ENCODE measurements at places on chromosomes 2 and 18.

DNA sequence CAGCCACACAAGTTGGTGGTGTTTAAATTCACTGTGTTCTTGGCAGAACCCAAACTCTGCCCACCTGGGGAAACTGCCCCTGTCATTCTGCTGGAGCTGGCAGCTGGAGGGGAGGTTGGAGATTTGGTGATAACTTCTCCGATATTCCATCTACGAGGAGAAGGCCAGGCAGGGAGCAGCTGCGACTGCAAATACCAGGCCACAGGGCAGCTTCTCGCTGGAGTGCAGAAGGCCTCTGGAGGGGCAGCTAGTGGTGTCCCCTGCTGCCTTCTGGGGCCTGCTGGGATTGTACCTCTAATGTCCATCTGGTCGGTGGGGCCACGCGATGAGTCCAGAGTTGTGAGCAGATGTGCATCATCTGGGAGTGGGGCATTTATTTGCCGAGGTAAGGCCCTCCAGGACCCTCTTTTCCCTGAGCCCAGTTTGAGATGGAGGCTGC lies 98.9 kb downstream of the ACKR3 start:
- DNase-seq, result no peak

GRCh38 chr2:144675331-144675730 lies 155.4 kb upstream of the ZEB2 start:
- DNase-seq, result no peak

DNA sequence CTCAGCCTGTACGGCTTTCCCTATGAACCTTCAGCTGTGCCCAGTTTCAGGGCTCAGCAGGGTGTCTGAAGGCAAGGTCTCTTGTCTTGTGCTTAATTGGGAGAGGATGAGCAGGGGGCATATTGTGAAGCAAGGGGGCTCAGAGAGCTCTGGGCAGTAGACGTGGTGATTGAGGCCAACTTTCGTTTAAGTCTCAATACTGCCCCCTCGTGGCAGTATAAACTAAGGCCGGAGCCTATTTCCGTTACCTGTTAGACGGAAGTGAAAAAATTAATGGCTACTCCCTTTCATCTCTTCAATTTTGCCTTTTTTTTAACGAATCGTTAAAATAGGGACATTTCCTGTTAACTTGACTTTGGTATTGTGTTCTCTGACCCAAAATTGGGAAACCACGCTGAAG lies 193.4 kb downstream of the TDRD15 start:
- no peak for DNase-seq

GRCh38 chr2:109355192-109355843 lies 226.3 kb downstream of the SH3RF3 start:
- no peak for DNase-seq

DNA sequence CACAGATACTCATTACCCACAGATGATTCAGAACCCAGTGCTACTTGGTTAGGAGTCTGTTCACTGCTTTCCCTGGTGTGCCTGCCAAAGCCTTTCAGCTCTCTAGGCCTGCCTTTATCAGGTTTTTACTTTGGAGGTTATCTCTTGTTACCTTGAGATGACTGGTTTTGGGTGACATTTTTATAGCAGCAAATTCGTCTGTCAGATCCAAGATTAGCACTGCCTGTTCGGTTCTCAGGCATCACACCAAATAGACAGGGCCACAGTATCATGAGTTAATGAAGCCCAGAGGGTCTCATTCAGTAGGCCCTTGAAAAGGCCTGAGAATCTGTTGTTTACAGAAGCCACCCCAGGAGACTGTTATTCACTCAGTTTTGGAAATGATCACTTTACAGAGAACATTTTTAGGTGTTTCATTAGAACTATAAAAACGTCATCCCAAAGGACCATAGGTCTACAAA lies 121.2 kb downstream of the OSBPL6 start:
- no peak for DNase-seq

DNA sequence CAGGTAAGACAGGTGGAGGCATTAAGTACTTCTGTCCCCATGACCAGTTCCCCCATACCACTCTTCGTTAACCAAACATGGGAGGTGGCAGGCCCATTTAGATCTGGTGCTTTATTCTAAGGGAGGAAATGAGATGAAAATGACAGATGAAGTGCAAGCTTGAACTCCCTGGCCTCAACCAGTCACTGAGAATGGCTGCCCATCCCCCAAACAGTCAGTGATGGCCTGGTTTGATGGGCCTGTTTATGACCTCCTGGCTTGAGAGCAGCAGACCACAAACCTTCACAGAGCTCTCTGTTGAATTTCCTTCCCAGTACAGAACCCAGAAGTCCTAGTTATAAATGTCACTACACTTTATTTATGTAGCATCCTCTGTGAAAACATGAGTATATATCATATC lies 31.1 kb downstream of the EPAS1 start:
- DNase-seq, result no peak

DNA sequence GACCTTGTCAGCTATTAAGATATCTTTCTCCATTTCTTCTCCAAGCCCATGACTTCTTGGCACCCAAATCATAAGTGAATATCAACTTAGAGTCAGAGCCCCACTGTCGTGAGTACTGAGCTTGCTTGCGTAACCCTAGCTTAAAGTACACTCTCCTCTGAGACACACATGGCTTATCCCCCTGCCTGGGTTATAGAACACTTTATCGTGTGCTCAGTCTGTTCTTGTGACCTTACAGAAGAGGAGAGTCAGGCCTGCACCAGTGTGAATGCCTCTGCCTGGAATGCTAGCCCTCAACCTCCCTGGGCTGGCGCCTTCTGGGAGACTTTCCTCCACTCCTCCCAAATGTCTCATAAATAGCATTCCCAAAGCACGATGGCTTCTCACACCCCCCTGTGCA lies 79.3 kb downstream of the CEP192 start:
- DNase-seq, result no peak

DNA sequence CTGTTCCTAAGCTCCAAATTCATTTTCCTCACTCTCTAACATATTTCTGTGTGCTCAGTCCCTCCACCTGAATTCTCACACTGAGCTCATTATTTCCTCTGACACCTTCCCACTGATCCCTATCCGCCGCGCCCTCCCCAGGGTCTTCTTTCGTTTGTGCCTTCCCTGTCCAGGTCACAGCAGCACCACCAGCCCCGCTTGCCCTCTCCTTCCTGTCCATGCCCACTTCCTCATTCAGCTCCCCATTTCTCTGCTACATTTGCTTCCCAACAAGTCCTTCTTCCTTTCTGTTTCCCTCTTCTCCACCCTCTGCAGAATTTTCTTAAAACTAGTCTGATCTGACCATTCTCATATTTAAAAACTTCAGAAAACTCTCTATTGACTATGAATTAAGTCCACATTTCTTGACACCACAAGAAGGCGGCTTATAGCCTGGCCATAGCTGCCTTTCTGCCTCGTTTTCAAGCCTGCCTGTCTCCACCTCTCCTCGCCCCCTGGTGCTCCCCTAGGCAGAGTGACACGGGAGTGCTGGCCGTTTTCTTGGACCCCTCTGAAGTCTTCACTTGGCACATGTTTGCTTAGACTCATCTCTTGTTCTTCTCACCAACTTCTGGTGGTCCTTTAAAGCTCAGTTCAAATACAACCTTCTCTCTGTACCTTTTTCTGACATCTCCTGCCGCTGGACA lies 138.7 kb upstream of the BOD1L2 start:
- DNase-seq, result no peak

DNA sequence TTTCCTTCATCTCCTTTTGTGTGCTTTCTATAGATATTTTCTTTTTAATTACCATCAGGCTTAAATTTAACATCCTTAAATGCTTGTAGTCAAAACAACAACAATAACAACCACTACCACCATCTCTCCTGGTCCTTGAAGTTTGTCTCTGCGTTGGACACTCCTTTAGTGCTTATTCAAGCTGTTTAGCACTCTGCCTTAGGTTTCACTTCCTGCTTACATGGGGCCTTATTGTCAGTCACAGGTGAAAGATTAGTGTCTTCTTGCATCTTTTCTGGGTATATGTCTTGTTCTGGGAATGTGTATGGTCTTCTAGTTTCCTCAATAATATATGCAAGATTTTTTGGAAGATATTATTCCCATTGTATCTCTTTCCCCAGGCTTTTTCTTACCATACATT lies 240.1 kb upstream of the NXPH2 start:
- DNase-seq, result no peak

- DNase-seq, result no peak
These were observed 414.9 kb upstream of the SYT4 start for GRCh38 chr18:43692099-43692690.
